ENCODE measurements at places on chromosomes 7 and 10.

DNA sequence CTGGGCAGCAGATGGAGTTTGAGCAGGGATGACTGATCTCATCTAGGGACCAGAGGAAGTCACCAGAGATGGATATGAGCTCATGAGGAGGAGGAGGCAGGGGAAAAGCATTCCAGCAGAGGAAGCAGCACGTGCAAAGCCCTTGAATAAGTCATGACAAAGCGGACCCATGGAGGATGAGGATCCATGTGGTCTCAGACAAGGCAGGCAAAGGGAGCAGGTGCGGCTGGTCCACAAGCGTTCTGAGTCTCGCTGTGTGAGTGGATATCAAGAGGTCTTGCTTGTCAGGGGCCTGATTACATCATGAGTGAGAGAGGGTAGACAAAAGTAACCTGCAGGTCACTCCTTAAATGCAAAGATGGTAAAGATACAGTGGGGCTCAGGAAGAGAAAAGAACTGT, 307.6 kb downstream of the GRID1 start:
- DNase-seq, result no peak

- DNase-seq, result no peak
Observed at GRCh38 chr7:17618652-17618974, 320.2 kb downstream of the AHR start.

- DNase-seq, result no peak
Observed at GRCh38 chr10:70669015-70669414, 3.3 kb upstream of the ADAMTS14 start.

- no peak for DNase-seq
Observed at GRCh38 chr10:114195079-114195478, 15.9 kb downstream of the TDRD1 start.

GRCh38 chr10:74333174-74333573, 182.2 kb downstream of the ADK start:
- DNase-seq, result no peak

- no peak for DNase-seq
Observed at GRCh38 chr7:100088095-100088620, 611 bp upstream of the COPS6 start.

GRCh38 chr10:82040336-82040735, 165.3 kb downstream of the NRG3 start:
- DNase-seq, result no peak

DNA sequence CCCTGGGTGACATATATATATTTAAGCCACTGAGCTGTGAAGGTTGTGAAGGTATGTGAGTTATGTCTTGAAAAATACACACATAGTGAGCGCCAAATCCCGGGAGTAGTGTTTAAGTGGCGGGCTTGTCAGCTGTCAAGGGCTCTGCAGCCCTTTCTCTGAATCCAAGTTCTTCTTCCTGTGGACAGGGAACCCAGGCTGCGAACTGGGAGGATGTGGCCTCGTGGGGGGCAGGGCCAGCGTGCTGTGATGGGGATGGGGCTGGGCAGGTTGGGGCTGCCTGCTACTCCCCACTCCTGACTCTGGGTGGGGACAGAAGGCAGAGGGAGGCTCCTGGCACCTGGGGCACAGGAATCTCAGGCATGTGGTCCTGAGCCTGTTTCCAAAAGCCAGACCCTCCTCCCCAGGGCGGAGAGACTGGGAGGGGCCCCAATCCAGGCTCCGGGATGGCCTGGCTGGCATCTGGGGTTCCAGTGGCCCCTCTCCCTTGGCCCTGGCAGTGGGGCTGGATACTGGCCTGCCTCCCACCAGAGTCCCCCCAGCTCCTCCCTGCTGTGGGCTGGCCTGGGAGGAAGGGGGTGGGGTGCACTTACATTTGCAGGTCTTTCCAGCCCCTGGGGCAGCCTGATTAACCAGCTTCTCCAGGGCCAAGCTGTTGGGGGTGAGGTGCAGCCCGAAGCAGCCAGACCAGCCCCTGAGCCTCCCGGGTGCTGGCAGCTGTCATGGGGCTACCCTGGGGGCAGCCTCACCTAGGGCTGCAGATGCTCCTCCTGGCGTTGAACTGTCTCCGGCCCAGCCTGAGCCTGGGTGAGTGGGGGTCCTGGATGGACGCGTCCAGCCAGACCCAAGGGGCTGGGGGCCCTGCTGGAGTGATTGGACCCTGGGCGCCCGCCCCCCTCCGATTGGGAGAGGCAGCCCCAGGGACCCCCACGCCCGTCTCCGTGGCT, at the start of gene UPK3B:
Gene UPK3B (plus strand): TSS at position 622 of the 947 bp plus-strand sequence. CDS start 101 bp downstream, at position 723.
- peak; percentile 42 for DNase-seq

DNA sequence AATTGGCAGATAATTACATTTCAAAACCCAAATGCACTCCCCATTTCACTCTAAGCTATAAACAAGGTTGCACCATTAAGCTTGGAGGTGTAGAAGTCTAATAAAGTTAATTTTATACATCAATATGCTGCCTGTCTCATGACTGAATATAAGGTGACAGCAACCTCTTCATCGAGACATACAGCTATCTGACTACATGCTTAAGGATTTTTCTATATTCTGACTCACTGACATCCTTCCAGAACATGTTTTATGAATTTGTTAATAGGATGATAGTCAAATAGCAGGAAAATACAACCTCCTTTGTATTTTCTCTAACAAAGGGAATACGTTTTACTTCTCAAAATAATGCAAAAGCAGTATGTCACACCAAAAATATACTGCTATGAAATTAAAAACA, 76.6 kb downstream of the NRBF2 start:
- DNase-seq, result no peak

DNA sequence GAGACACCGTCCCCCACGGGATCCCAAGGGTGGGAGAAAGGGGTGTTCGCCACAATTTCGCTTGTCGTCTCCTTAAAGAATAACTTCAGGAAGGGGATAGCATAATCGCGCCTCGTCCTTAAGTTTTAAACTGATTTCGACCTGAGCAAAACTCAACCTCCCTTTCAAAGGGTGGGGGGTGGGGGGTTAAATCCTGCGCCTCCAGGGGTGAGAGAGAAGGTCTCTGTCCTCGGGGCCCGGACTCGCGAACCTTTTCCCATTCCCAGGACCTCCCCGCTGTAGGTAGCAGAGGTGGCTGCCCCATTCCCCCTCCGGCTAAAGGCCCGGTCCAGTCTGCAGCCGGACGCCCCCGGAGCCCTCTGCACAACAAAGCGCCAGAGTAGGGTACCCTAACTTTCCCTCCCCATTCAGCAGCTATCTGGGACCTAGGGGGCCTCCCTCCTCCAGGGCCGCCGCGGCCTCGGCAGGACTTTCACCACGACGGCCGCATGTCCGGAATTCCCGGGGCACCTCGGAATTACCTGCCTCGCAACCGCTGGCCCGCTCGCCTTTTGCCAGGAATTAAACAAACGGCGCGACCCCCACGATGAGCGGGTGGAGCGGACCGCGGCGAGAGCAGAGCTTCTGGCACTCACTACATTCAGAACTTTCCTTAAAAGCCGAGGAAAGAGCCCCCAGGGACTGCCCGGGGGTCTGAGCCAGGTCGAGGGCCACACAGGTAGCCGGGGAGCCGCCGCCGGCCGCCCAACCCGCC, 1.7 kb downstream of the CDK6 start:
- DNase-seq, result peak; percentile 70

DNA sequence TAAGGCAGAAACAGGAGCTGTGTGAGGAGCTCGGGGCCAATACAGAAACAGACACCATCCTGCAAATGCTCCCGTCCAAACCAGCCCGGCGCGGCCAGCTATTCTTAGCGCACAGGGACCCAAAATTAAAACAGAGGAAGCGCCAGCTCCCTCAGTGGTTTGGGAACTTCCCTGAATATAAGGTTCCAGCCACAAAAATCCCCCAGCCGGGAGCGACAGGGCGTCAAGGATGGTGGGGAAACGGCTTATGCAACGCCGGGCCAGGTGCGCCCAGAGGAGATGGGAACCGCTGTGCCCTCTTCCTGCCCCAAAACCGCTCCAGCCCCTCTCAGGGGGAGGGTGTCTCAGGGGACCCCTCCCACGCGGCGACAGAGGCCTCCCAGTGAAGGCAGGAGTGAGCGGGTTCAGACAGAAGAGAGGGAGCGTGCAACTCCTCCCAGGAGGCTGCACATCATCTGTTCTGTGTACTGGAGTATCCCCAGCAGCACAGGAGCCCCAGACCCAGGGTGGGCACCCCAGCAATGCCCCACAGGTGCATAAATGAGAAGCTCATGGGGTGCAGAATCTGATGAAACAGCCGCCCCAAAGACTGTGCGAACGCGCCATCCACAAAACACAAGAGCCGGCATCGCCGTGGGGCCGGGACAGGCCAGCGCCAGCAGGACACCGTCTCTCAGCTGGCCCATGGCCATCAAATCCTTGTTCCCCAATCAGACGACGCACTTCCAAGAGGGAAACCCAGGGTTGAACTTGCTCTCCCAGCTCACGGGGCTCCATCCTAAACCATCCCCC, 73.9 kb upstream of the PDGFA start:
- no peak for DNase-seq

DNA sequence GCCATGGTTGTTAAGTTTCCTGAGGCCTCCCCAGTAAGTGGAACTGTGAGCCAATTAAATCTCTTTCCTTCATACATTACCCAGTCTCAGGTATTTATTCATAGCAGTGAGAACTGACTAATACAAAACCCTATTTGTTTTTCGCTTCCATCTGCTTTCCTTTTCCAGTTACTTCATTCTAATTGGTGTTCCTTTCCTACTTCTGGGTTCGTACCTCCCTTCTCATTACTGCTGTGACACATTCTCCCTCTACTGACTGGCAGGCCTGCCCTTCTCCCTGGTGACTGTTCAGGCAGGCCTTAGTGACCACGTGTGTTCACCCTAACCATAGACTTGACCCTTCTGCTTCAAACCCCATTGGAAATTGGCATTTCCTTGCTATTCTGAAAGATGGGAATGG, 37.7 kb downstream of the MTURN start:
- DNase-seq, result no peak

- DNase-seq, result no peak
Observed at GRCh38 chr7:28674359-28674782, 262.1 kb downstream of the CREB5 start.

DNA sequence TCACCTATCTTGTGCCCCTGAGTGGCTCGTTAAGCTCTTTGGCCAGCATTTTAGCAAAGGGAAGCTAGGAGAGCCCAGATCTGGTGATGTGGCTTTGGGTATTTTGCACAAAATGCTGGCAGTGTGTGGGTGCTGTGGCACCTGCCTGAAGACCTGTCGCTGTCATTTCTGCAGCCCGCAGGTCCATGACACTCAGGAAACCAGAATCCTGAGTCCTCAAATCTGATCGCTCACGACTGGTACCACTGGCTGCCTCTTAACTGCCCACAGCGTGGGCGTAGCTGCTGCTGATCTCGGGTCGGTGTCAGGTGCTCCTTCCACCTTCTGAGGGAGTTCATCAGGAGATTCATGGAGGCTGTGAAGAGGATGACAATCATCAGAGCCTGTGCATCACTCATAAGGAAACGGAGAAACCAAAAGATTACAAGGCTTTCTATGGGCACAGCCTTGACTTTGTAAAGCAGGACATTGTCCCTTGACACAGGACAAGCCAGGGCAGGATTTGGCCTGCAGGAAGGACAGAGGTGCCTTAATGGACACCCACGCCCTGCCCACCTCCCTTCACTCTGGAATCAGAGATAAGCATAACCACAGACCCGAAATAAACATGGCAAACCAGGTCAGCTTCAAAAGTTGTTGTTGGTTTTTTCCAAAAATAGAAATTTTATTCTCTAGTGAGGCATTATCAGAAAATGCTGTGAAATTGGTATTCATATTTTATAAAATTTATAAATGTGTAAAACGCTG, 71.0 kb upstream of the STK17A start:
- DNase-seq, result no peak

DNA sequence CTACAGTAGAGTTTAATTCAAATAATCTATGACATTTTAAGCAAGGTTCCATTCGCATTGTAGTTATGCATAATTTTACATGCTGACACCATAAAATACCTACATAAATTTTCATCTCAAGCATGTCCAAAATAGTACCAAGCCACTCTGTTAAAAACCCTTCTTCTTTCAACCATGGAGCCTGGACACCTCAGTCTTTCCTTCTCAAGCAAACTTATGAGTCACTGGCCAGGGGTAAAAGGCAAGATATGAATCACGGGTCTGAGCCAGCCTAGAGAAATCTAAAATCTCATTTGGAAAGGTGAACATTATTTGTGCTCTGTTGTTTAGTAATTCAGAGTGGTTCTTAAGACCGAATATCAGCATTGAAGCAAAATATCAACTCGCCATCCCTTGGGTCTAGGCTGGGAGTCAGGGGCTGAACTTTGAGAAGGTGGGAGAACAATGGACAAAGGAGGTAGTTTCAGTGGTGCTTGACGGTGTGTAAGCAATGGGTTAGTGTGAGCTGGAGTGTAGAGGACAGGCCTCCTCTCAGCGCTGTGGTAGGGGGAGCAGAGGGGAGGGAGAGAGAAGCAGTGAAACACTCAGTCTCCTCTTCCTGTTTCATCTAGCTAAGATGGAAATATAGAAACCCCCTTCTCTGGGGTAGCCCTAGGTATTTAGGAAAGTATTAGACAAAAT, 19.1 kb upstream of the GPAM start:
- no peak for DNase-seq

- DNase-seq, result no peak
Observed at GRCh38 chr10:48461623-48462481, 143.0 kb downstream of the ARHGAP22 start.

DNA sequence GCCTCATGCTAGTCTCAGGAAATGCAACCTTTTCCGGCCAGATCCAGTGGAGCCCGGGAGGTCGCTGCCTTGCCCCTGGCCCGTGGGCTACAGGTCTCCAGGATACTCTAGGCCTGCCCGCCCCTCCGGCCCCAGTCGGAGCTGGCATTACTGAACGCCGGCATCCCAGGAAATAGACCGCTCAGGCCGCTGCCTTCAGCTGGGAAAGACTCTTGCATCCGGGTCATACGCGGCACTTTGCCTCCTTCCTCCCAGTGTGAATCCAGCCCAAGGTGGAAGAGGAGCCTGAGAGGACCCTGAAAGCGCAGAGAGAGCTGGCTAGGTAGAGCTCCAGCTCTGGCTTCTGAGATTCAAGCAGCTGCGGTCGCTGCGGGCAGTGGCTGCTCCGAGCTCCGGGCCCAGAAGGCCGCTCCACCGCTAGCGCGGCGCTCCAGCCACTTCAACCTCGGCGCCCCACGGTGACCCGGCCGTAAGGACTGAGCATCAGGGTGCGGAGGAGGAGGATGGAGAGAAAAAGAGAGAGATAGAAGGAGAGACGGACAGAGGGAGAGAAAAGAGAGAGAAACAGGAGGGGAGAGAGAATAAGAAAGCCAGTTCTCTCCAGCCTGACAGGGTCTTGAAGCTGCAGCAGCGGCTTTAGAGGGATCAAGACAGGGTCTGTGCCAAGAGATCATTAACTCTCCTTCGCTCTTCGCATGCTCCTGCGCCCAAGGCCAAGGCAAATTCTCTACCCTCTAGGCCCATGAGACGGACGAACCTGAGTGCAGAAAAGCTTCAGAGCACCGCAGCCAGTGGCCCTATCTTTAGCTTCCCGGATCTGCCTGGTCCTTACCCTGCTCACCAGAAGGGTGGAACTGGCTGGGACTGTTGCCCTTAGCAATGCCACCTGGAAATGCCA, 1.8 kb upstream of the HOXA10 start:
- peak; percentile 77 for DNase-seq

GRCh38 chr10:29446327-29446726, 157.5 kb downstream of the LYZL1 start:
- DNase-seq, result no peak
